ENCODE measurements at places on chromosomes 13 and 19.

DNA sequence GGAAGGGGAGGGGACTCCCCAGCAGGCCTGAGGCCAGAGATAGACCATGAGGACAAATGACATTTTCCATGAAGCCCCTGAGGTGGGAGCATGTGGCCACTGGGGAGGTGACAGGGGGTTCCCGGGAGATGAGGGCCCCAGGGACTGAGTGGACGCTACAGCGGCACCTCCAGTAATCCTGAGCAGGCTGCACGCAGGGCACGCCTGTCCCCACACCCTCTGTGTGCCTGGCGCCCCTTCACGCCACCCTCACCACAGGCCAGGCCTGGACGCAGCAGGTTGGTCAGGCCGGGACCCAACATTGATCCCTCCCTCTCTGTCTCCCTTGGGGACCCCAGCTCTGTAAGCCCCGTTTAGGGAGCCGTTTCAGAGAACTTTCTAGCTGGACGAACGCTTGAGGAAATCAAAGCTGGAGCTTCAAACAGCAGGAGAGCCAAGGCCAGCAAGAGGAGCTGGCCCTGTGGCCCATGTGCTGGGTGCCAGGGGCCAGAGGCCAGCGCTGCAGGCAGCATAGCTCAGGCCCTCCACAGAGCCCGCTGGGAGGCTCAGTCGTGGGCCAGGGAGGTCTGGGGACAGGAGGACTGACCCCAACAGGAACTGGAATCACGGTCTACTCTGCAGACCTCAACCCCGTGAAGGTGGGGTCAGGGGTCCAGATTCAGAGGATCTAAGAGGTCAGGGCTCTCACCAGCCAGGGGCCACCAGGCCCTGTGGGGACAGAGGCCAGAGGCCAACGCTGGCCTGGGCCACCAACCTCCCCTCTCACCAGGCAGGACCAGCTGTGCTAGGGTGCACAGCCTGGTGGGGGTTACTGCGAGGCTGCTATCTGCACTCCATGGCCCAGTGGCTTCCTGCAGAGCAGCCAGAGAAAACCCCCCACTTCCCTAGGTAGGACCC lies 14.6 kb downstream of the LSM4 start:
- DNase-seq = no peak

GRCh38 chr19:51325161-51325976 lies 13.9 kb downstream of the IGLON5 start:
- DNase-seq = no peak

DNA sequence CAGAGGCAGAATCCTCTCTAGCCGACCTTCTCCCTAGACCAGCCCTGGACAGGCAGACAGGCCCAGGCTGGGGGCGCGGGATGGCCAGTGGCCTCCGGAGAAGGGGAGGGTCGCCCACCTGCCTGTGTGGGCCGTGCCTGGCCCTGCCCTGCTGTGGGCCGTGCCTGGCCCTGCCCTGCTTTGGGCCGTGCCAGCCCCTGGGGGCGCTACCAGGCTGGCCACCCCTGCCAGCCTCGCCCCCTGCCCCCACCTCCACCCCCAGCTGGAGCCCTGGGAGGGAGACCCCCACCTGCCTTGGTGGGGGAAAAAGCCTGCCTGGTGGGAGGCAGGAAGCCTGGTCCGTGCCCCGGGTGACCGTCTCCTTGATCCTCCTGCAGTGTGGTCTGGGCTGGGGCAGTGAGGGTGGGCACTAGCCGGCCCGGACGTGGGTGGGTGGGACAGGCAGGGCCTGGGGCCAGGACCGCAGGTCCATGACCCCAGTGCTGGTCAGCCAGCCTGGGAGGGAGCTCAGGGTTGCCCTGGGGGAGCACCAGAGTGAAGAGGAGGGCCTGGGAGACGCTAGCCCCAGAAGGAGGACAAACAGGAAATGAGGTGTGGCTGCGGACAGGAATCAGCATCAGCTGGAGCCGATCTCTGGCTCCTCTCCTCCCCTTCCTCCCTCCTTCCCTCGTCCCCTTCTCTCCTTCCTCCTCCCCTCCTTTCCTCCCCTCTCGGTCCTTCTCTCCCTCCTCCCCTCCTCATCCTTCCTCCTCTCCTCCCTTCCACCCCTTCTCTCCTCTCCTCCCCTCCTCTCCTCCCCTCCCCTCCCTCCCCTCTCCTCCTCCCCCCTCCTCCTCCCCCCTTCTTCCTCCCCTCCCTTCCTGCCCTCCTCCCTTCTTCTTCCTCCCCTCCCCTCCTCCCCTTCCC lies 5.1 kb upstream of the MKNK2 start:
- no peak for DNase-seq

GRCh38 chr13:67227131-67227983 lies 2.8 kb downstream of the PCDH9 start:
- no peak for DNase-seq

DNA sequence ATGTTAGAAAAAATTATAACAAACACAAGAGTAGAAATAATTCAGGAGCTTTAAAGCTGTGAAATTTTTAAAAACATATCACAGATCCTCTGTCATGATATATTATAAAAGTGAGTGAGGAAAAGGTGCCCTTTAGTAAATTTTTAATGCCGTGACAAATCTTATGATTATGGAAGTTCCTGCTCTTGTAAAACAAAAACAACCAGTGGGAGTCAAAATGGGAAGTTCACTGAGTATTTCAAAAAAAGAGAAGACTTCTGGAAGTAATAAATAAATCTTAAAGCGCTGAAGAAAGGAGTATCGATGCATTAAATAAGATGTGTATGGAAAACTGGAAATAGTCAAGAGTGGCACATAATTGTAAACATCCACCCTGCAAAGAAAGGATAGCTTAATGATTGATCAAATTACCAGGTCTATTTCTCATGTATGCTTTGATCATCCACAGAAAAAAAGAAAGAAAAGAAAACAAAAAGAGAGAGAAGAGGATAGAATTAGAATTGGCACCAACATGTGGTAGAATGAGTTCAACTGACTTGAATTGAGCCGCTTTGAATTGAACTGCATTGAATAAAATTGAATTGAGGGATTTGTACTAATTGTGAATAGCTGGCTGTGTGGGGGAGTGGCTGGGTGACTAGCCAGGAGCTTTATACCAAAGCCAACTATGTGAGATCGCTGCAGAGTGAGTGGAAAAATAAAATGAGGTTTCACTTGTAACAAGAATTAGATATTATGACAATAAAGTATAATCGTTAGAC lies 647.6 kb upstream of the SPRY2 start:
- DNase-seq = no peak

DNA sequence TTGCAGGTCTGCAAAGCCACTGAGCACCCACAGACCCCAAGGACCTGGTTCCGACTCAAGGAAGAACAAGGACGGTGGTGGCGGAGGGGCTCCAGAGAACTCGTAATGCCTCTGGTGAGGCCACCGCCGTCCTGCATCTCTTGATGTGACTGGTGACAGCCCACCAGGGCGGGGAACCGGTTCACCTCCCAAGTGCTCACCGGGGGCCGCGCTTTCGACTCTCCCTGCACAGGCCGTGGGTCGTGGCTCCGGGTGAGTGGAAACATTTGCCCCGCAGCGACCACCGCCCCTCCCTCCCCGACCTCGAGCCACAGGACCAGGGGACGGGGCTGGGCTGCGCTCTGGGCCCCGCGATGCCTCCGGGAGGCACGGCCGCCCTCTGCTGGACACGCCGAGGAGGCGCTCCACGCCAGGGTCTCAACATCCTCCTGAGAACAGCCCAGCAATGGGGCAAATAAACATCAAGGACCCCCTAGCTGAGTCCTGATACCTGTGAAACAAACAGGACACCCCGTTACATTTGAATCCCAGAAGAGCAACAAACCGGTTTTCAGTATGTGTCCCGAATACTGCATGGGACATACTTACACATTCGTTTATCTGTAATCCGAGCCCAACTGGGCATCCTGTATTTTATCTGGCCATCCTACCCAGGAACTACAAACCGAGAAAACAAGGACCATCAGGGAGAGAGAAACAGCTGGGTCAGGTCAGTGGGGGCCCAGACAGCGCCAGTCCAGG lies 3.9 kb upstream of the PLPP2 start:
- peak; percentile 72 for DNase-seq

DNA sequence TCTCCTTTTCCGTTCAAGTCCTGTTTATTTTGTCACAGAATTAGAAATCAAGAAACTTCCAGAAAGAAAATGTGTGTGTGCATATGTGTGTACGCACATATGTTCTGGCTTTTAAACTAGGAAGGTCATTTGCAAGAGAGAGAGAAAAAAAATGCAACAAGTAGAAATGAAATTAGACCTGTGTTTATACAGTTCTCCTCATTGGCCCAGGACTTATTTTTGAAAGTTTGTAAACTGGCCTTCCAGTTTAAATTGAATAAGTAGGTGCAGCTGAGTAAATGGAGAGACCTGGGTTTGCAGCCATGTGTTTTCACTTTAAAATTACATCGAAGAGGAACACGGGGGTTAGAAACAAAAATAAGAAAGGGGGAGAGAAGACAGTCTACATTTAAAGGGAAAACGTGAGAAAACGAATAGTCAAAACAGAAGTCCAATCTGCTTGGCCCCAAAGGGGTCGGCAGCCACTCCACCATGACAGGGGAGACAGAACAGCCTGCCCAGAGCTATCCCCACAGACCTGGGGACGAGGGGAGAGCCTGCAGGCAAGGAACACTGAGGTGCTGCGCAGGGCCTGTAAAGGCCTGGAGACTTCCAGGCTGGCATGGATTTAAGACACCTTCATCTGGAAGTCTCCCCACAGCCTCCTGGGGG lies 216.8 kb upstream of the MAB21L1 start:
- DNase-seq = no peak

DNA sequence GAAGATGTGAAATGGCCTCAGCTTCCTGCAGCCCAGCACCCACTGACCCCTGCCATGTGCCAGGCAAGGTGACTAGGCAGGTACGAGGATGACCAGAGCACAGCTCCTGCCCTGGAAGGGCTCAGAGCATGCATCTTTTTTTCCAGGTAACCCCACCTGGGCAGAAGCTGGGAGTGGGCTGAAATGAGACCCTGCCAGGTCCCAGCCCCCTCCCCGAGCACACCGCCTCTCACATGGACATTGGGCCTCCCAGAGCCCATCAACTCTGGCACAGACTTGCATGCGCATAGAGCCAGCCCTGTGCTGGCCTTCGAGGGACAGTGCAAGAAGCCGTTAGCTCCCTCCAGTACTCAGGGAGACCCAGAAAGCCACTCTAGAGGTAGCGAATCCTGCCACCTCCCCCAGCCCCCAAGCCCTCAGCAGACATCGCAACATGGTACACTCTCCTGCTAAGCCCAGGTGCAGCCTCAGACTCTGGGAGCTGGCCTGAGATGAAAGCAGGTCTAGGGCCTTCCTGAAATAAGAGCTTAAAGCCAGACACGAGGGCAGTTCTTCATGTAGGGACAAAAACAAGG lies 8.9 kb upstream of the VSTM2B start:
- no peak for DNase-seq

GRCh38 chr13:39676315-39676876 lies 20.9 kb downstream of the COG6 start:
- DNase-seq = peak; percentile 74

DNA sequence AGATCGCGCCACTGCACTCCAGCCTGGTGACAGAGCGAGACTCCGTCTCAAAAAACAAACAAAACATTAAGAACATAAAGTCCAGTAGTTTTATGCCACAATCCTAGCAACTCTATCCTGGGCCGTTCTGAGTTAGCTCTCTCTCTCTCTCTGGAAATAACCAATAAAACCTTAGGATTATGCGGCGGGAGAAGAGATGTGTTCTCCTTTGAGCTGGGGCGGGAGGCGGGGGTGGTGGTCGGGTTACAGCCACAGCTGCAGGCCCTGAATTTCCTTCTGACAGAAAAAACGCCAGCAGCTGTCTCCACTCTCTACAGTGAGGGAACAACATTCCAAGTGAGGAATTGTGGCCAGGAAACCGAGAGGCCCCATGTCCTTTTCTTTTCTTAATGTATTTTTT lies 9.1 kb upstream of the PNMA8A start:
- DNase-seq = peak; percentile 68

GRCh38 chr13:49869519-49869918 lies 66.6 kb downstream of the SPRYD7 start:
- DNase-seq = no peak

DNA sequence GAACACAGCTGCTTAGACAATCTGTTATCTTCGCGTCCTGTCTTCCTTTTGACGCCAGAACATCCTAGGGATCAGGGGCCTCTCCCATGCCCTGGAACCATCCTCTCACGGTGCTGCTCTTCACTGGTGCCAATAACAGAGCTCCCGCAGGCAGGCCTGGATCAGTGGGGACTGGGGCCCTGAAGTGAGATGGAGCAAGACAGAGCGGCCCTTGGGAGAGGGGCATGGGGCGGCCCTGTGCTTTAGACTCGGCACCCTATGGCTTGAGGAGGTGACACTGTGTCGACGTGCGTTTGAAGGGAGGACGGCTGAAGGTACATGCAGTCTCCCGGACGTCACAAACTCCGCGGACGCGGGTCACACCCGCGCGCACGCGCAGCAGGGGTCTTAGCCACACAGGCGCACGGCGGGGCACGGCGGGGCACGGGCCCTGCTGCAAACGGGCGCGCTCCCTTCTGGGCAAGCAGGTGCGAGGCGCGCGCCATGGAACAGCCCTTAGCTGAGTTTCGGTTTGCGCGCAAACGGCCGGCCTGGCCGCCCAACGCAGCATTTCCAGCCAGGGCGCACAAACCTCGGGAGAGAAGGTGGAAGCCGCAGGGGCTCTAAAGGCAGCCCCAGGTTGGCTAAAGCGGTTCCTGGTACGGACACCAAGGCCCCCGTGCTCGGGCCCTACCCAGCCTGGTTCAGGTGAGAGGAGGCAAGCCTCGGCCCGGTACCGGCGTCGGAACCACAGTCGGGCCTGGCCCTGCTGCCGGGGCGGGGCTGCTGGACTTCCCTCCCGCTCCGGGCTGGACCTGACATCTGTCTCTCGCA lies 16.5 kb upstream of the RNF17 start:
- DNase-seq = peak; percentile 37

DNA sequence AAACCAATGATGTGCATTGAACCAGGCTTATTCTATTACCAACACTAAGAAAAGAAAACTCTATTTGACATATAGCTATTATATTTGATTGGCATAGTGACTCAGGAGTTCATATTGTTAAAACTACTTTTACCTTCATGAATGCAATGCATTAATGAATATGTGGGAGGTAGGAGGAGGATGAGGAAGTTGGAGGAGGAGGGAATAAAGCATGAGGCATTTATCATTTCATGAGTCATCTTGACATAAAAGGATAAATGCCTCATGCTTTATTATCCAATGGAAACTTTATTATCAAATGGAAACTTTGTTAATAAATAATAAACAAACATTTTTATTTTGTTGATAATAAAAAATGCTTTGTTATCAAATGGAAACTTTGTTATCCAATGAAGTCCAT lies 116.5 kb downstream of the SPRY2 start:
- DNase-seq = no peak

Data from NCI-H1417 (cell line).